ENCODE measurements at places on chromosomes 5 and 9.

GRCh38 chr5:42840842-42841567 is 29.3 kb upstream of the SELENOP start:
- DNase-seq, result no peak

- no peak for DNase-seq
Observed at GRCh38 chr9:859251-859650, 17.8 kb downstream of the DMRT1 start.

DNA sequence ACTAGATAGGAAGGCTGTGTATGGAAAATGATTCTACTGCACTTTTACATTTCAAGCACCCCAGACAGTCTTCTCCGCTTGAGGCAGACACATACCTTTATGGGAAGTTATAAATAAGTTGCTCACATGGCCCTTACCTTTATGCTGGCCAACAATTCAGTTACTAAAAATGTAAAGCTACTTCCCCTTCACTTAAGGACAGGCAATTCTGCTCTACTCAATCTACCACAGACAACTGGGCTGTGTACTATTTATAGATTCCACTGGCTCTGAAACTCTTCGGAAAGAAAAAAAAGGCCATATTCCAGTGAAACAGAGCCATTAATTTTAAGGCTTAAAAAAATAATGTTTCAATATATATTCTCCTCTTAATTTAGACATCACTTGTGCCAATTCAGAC is 59.4 kb downstream of the ELAVL2 start:
- no peak for DNase-seq

- no peak for DNase-seq
Observed at GRCh38 chr9:98584059-98584458, 124.7 kb downstream of the GABBR2 start.

- DNase-seq, result no peak
Observed at GRCh38 chr5:58232130-58232529, 227.8 kb downstream of the PLK2 start.

DNA sequence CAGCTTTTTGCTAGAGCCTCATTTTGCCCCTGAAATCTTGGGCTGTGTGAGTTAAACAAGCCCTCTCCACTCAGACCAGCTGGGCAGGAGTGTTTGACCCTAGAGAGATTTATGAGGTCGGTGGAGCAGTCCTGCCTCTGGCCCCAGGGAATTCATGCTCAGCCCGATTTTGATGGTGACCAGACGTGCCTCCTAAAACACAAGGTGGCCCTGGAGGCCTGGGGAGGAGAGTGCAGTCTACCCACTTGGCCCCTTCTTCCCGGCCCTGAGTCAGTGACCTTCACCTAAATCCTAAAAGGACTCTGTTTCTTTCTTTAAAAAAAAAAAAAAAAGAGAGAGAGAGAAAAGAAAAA is 86.6 kb upstream of the SAP30L start:
- no peak for DNase-seq

Data from CD4-positive, alpha-beta T cell treated with Interleukin-10 for 1 hour (primary cell).